ENCODE measurements at places on chromosomes 6 and 20. TPM values are rescaled to one million over a fixed set of nuclear protein-coding genes. Genes with fewer than 3 reads are reported as not detected.

- no peak for ATAC-seq
These were observed 27.8 kb upstream of the RNF144B start for GRCh38 chr6:18359237-18359885.

DNA sequence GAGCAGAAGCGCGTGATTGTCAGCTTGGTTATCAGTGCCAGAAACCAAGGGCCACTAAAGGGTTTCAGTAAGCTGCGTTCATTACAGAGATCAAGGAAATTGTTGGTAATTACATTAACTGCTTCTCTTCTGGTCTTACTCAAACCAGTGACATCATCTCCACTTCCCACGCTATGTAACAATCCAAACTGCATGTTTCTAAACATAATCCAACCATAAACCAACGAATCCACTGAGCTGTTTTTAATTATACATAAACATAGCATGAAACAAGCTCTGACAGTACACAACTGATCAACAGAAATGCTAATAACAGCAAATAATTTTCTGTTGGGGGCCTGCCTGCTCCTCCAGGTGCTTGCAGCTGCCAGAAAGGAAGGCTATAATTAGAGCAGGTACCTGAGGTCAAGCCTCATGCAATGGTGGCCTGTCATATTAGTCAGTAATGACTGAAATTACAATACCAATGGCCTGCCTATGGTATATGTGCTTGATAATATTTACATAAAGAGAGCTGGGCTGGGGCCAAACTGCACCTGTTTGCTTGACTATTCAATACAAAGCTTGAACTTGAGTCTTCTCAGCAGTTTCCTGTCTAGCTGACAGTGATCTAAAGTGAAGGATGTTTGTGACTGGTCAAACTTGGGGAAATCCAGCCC lies 40.1 kb downstream of the ILRUN start:
- no peak for ATAC-seq

- no peak for ATAC-seq
These were observed 10.6 kb downstream of the PFDN4 start for GRCh38 chr20:54218470-54218869.

DNA sequence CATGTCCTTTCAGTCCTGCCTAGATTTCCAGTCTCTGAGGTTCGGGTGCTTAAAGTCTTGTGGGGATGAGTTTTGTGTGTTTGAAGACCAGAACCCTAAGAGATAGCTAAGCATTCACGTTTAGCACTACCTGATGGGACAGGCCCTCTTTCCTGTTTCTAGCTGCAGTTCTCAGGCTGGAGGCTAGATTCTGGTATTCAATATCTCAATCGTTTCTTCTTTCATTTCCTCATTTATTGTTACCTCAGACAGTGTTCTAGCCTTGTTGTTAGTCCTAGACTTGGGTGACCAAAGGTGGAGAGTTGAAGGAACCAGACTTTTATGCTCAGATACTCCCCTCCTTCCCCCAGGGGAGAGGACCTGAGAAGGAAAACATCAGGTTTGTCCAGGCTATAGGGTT lies 16.8 kb downstream of the CEP250 start:
- ATAC-seq: no peak

DNA sequence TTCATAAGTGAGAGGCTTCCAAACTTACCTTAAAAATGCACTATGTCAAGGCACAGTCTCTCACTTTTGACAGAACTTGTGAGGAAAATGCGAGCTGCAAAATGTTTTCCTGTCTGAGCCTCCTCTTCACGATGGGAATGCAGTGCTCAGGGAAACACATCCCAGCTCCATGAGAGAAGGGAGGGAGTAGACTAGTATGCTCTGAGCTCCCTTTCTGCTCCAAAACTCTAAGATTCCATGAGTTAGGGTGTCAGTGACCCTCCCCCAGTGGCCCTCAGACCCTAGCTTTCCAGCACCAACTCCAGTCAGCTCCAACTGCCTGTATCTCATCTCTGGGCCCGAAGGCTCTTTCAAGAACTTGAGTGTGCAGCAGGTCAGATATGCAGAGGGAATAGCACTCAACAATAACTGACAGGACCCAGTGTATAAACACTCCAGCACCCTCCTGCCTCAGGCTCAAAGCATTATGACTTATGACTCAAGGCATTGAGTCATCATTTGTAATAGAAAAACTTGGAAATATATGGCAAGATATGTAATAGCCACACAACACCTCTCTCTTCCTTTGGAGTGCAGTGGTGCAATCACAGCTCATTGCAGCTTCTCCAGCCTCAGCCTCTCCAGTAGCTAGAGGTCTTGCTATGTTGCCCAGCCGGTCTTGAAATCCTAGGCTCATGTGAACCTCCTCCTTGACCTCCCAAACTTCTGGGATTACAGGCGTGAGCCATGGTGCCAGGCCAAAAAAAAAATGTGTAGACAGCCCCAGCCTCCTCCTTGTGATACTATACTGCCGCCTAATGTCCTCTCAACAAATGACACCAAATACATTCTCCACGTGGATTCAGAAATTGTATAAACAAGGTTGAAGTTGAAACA lies 16.7 kb upstream of the ENTPD6 start:
- peak; percentile 79 for ATAC-seq

- ATAC-seq: no peak
These were observed 365.8 kb upstream of the OPRM1 start for GRCh38 chr6:153673225-153673624.

SLC17A3 gene
- total RNA-seq: not detected

POLR1H gene
- 35.6 TPM for total RNA-seq

HSPA1B gene
- 117 TPM for total RNA-seq

Data from motor neuron (in vitro differentiated cells).